ENCODE measurements at places on chromosomes 3 and 15.

DNA sequence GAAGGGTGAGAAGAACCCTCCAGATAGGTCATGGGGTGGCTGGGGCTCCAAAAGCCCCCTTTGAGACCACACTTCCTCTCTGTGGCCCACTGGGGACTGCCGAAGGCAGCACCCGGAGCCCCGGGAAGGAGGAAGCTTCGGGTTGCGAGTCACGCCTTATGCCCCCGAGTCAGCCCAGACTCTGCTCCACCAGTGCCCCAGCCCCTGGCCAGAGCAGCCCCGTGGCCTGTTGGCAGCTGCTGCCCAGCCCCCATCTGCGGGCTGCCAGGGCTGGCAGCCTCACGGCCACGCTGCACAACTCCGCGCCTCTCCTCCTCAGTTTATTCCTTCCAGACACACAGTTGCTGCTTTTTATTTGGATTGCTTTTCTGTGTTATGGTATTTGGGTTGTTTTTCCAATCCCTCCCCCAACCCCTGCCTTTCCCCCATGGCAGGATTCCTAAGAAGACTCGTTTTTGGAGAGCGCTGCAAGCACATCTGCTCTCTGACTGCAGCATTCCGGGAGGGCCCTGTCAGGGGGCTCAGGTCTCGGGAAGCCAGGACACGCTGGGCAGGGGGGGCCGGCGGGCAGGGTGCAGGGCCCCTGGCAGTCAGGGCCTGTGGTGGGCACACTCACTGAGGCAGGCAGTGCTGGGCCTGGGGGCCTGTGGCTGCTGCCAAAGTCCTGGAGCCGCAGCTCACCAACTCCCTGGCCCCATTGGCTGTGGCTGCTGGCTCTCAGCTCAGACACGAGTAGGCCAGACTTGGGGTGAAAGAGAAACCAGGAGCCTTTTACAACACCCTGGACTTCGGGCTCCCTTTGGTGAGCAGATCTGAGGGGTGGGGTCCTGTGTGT is 20.2 kb downstream of the MAGEF1 start:
- DNase-seq: no peak

- DNase-seq: no peak
Observed at GRCh38 chr3:45272032-45272810, 46.1 kb upstream of the TMEM158 start.

- no peak for DNase-seq
Observed at GRCh38 chr3:36193448-36193847, 186.9 kb upstream of the STAC start.

GRCh38 chr15:100207053-100207452 is 134.7 kb downstream of the ADAMTS17 start:
- DNase-seq: no peak

- DNase-seq: no peak
Observed at GRCh38 chr3:118550122-118550521, 484.5 kb downstream of the IGSF11 start.
